ENCODE measurements at places on chromosomes 3 and 15. TPM values are rescaled to one million over a fixed set of nuclear protein-coding genes. Genes with fewer than 3 reads are reported as not detected.

GRCh38 chr15:44035781-44036699, 159.0 kb downstream of the FRMD5 start:
- DNase-seq, result no peak

GRCh38 chr15:99631255-99631654, 65.5 kb downstream of the MEF2A start:
- DNase-seq, result no peak

HCLS1 gene
- not detected for total RNA-seq

- no peak for DNase-seq
Observed at GRCh38 chr3:195023576-195023975, 247.4 kb downstream of the XXYLT1 start.

GRCh38 chr15:74399511-74400312, 32.3 kb upstream of the CYP11A1 start:
- DNase-seq, result no peak

PRRT3 gene
- total RNA-seq, result 3.4 TPM

MGLL gene
- total RNA-seq, result 4.6 TPM

FBXL22 gene
- not detected for total RNA-seq
